ENCODE measurements at places on chromosomes 3 and 15.
A peak's percentile ranks its signal among the peaks of the same experiment; 100 is the strongest.

DNA sequence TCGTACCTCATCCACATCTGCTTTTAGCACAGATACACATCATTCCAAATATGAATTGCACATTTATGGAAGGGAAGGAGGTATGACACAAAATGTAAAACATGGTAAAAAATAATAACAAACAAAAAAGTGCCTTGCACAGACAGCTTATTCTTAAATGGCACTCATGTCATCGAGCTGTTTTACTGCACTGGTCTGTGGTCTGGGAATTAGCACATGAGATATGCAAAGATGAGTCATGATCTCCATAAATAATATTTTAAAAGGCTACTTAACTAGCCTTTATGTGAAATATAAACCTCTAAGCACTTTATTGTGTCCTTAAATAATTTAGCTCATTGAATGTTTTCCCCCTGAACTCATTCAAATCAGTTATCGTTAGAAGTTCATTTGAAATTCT lies 142.2 kb upstream of the ZNF385D start:
- DNase-seq = no peak

- DNase-seq = no peak
Observed at GRCh38 chr3:81782585-81782984, 21.1 kb upstream of the GBE1 start.

- peak; percentile 24 for DNase-seq
Observed at GRCh38 chr3:138898301-138898700, 48.6 kb downstream of the FOXL2 start.

- no peak for DNase-seq
Observed at GRCh38 chr3:192514754-192515663, 212.3 kb downstream of the FGF12 start.

DNA sequence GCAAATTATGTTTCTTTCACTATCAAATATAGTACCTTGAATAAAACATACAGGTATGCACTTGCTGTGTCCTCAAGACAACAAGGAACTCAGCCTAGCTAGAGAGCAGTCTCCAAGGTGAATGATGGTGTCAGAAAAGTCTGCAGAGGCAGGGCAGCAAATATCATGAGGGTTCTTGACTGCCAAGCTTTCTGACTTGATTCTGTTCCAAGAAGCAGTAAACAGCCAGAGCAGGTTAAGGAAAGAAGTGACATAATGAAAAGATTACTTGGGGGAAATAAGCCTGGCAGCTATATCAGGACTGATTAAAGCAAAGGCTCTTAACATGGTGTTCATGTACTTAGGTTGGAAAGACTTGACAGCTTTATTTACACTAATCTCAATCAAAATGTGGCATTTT lies 192.2 kb upstream of the GADL1 start:
- DNase-seq = no peak

DNA sequence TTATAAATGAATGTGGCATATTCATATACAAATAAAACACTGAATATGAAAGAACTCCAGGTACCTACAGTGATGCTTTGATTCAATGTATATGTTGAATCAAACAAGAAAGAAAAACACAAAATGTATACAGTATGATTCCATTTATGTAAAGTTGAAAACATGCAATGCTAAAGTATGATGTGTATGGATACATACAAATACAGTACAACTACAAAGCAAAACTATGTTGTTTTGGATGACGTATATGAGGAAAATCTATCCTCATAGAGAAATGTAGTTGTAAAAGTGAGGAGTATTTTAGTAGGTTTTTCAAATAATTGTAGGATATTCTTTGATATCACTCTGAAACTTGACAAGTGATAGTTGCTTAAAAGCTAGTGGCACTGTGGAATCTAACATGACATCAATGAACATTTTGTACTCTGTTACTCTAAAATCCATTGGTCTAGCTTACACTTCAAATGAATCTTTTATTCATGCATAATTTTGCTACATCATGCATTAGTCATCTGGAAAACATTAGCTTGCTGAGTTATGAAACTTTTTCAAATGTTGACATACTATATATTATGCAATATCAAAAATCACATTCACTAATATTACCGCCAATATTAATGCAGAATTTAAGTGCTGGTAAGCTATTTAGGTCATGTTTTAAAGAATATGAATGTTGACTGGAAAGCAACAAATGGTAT lies 278.1 kb upstream of the CHRNA7 start:
- peak; percentile 6 for DNase-seq

- DNase-seq = no peak
Observed at GRCh38 chr15:57647791-57648130, 56.1 kb downstream of the MYZAP start.

DNA sequence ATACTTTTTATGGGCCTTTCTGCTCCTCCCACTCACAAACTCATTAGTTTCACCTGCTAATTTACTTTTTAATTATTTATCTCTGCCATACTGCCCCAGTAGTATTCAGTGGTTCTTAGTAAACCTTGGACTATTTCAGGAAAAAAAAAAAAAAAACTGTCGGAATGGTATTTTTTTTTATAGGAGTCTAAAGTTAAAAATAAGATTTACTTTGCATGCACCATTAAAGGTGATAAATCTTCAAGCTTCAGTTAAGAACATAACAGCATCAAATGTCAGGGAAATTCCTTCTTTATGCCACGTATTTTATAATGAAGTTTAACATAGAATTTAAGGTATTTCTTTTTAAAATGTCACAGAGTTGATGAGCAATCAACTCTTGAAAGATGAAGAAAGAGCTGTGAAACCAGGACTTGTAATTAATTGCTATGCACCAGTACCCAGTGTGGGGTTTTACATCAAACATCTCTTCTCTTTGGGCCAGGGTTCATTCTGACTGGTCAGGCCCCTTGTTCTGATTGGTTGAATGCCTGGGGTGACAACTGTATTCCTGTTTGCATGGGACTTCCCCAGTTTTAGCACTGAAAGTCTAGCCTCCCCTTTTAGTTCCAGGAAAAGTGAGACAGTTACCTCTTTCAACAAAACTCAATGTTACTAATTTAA lies 40.3 kb upstream of the PTPRG start:
- DNase-seq = no peak

DNA sequence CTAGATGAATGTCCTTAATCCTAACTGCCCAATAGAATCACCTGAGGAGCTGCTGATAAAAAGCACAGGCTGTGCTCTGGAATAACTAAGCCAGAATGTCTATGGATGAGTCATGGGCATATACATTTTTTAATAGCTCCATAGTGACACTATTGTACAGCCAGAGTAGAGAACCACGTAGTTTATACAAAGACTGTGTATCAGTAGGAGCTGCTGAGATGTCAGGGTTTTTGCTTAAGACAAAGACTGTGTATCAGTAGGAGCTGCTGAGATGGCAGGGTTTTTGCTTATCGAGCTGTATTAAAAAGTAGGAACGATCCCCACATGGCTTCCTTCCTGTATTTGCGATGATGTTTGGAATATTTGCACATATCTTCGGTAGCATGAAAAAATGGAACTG lies 137.4 kb downstream of the SV2B start:
- DNase-seq = no peak

DNA sequence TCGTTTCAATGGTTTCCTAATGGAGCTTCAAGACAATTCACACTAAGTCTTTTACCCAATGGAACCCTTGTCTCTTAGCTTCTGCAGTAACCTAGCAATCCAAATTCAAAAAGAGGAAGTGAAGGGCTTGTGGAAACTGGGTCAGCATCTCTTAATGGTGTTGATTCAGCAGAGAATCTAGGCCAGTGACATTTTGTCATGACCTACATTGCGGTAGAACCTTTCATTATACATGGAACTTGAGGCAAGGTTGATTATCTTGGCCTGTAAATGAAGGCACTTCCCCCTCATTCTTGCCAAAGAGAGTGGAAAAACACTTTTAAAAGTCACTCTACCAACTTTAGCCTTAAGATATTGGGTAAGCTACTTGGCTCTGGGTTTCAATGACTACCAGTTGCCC lies 42.8 kb downstream of the C2CD4B start:
- no peak for DNase-seq

DNA sequence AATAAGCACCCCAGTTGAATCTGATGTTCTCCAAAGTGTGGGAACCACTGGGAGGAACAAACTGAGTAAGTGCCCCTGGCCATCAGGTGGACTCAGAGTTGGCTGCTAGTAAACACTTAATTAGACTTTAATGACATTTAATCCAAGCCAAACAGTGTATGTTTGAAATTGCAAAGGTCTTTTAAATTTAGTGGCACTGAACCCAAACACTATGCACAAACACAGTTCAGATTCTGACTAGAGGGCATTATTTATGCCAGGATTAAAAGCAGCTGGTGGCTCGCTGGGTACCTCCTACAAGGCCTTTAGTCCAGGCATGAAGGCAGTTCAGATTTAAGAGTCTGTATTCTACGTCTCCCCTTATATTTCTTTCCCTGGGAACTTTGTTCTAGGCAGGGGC lies 264.8 kb downstream of the CLSTN2 start:
- DNase-seq = no peak

GRCh38 chr3:61040618-61041017 lies 210.6 kb downstream of the FHIT start:
- no peak for DNase-seq

DNA sequence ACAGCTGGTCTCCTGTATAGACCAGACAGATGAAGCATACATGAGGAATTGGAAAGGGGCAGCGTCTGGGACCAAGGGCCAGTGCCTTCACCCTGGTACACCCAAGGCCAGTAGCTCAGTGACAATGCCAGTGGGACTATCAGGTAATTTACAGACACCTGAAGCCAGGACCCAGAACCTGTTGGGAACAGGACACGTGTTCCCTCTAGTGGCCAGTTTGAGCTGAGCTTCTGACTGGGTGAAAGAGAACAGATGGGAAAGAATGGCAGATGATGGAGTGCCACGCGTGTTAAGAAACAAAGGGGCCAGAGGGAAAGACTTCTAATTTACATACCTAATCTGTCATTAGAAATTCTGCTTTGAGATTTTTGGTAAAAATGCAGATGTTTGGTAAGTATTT lies 5.1 kb upstream of the SLC25A38 start:
- DNase-seq = no peak

- DNase-seq = peak; percentile 18
Observed at GRCh38 chr15:81071120-81071519, 63.0 kb upstream of the CFAP161 start.
